ENCODE measurements at places on chromosomes 7 and 10.

GRCh38 chr7:55576753-55577152 lies 4.5 kb upstream of the VOPP1 start:
- DNase-seq = no peak

GRCh38 chr7:46672861-46673260 lies 751.8 kb upstream of the IGFBP3 start:
- DNase-seq = no peak

- no peak for DNase-seq
Measured at GRCh38 chr7:137772748-137773147, 74.0 kb downstream of the DGKI start.

GRCh38 chr7:135558337-135558767 lies 635 bp downstream of the NUP205 start:
- DNase-seq = peak; percentile 7

DNA sequence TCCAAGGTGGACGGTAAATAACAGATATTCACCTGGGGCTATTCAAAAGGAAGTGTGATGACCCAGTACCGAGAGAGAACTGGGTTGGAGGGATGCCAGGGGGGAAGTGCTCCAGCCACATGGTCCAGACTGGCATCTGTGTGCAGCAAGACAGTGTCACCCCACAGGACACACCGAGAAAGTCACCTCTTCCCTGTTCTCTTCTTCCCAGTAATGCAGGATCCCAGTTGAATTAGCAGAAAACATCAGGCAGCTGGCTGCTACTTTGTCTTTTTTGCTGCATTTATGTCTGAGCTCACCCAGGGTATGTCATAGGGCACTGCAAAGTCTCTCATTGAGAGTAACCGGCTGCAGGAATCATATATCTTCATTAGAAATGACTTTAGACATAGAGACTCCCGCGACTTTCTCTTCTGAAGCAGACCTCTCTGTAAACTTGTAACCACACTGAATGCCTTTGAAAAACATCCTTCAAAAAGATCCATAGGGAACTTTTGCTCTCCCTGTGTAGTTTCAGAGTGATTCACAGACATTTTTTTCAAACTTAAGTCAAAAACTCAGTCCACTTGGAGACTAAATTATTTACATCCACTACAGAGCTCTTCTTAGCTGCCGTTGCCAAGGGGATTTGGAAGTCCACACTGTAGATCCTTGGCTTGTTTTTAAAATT lies 609.0 kb upstream of the DPP6 start:
- DNase-seq = no peak

DNA sequence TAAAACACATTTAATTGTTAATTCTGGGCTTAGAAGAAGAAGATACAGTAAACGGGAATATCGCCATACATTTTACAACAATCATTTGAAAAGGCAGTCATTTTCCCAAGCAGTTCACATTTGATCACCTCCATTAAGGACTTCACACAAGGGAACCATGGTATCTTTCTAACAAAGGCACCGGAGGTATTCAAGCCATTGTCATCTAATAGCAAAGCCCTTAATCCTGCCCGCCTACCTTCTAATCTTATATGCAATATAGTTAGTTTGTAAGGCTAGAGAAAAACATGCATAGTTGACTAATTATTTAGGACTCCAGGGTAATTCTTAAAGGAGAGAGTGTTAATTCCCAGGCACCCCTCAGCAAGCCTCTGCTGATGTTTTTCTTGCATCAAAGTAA lies 83.1 kb downstream of the MRPL32 start:
- DNase-seq = no peak

GRCh38 chr7:29434380-29434768 lies 129.3 kb upstream of the PRR15 start:
- no peak for DNase-seq

GRCh38 chr10:9437131-9437530 lies 1382.6 kb downstream of the GATA3 start:
- DNase-seq = no peak

DNA sequence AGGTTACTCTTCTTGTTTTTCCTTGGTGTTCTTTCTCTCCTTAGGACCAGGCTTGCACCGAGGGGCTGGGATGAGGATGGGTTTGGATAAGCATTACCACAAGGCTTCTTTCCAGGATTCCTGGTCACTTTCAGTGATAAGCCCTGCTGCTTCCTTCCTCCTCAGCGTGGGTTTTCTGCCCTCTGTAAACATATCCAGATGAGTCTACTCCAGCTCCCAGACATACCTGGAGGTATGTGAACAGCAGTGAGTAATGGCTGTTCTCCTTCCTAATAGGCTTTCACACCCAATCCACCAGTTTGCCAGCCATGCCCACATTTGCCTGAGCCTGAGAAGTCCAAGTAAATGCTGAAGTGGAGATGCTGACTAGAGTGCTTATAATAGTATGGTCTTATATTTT lies 229.8 kb upstream of the YAE1 start:
- DNase-seq = no peak

DNA sequence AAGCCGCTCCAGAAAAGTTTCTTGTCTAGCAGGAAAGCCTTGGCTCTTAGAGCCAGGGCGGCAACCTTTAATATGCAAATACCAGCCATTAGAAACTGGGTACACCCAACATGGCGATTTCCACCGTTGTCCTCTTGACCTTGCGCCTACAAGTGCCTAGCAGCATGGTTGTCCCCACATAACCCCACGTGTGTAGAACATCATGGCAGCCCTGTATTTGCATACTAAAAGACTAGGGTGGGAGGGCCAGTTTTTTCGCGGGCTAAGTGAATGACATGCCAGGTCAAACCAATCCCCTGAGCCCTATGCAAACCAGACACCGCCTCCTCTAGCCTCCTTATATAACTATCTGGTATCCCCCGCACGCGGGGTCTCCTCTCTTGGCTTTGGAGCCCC lies 58.4 kb upstream of the FZD8 start:
- DNase-seq = no peak

DNA sequence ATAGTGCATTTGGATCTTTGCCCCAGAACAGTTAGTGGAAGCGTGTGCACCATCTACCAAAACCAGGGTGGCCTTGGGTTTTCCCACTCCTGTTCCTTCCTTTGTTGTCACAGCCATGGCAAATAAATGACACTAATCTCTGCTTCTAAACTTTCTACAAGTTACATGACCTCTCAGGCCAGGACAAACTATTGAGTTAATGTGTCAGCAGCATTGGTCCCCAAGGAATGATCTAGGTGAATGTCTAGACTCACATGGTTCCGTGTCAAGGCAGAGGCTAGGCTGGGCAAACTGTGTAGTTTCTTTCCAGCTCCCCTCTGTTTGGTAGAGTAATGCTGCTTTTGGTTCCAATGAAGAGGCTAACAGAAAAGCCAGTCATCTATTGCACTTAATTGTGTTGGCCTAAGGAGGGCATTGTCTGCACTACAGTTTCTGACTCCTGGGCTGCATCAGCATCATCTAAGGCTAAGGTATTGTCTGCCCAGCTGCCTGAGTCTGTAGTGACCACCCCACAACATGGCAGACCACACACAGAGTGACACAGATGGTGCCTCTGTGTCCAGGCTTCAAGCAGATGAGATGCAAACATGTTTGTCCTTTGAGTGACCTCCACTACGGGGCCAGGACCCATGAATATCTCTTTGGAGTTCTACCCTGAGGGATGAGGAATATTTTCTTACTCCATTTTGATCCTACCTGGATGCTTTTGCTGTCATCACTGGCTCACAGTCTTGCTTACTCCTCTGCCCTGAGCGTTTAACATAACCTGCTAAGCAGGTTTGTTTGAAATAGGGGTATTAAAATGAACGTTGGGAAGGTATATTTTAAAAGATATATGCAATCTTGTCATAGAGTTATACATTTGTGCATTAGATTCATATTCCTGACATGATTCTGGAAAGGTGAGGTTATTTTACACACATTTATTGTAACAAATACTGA lies 1.7 kb downstream of the CYP3A4 start:
- no peak for DNase-seq

GRCh38 chr7:131238347-131238931 lies 89.2 kb upstream of the MKLN1 start:
- no peak for DNase-seq

- DNase-seq = no peak
Measured at GRCh38 chr10:69268761-69269416, 9.4 kb upstream of the HK1 start.

DNA sequence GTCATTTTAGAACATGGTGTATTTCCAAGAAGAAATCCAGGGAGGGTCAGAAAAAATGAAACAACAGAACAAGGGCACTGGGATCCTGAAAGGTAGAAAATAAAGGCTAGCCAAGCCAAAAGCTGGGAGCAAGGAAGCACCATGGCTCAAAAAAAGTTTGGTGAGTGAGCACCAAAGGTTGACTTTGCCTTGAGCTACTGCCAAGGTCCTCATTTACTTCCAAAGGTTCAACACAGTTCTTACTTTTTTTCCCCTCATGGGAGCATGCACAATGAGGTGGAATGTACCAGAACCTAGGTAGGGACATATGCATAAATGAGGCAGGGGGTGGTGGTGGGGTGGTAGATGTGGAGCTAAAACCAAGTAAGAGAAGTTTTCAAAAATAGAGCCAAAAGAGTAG lies 182.8 kb downstream of the CPEB3 start:
- no peak for DNase-seq

DNA sequence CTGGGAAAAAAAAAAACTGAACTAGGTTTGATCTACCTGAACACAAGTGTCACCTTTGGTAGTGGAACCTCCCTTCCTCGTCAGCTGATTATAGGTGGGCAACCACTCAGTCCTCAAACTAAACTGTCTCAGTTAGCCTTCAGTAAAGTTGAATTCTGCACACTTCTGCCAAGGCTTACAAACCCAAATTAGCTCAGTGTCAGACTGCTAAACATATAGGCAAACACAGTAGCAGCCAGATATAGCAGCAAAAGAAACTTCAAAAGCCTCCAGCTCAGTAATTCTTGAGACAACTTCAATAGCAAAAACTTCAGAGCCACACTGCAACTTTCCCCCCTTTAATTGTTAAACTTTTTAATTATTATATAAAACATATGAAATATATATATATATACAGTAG lies 956.9 kb downstream of the XPNPEP1 start:
- DNase-seq = no peak

GRCh38 chr7:81158189-81158588 lies 239.3 kb upstream of the SEMA3C start:
- no peak for DNase-seq

DNA sequence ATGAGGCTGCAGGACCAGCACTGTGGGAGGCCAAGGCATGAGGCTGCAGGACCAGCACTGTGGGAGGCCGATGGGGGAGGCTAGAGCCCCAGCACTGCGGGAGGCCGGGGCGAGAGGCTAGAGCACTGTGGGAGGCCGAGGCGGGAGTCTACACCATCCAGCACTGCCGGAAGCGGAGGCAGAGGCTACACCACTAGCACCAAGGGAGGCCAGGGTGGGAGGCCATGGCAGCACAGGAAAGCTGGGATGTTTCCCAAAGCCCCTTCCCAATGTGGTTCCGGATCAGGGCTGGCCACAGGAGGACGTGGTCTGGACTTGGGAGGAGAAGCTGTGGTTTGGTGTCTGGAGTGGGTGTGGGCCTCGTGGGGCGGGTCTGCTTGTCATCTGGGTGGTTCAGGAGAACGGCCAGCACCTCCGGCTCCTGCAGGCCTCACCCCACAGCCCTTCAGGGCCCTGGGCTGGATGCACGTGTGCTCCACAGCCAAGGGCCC lies 43.6 kb downstream of the PDGFA start:
- DNase-seq = no peak

GRCh38 chr10:36766940-36767339 lies 358.5 kb upstream of the ANKRD30A start:
- DNase-seq = no peak

DNA sequence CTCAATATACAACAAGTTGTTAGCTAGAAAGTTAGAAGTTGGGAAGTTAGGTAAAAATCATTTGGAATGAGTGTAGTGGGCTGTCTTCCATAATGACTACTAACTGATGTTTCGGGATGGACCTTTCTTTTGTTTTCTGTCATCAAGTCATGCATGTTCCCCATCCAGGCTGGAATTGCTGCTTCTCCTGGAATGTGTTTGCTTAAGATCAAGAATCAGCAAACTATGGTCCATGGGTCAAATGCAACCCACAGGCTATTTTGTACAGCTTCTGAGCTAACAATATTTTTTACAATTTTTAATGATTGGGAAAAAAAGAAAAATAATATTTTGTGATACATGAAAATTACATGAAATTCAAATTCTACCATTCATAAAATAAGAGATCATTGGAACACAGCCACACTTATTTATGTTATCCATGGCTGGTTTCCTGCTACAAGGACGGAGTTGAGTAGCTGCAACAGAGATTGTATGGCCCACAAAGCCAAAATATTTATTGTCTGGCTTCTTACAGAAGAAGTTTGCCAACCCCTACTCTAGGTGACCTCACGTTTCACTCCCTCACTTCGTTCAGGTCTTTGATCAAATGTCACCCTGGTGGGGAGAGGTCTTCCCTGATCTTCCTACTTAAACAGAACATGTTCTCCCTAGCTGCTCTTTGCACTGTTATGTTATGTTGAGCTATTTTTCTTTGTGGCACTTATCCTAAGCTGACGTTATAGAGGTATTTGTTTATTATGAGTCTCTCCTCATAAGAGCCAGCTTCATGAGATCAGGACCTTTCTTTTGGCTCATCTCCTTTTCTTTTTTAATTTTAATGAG lies 127.1 kb downstream of the RALA start:
- DNase-seq = no peak

DNA sequence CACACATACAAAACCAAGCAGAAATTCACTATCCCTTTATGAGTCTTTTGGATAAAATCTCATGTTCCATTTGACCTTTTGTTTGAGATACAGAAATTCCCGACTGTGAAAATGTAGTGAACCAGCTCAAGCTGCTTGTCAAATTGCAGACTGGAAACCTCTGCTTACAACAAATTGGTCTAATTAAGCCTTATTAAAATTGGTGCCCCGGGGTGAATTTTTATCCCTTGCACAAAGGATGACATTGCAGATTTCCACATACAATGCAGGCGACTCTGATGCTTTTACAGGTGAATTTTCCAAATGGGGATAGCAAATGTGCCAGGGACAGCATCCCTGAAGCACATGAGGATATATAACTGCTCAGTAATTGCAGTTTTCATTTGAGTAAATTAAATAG lies 257.3 kb downstream of the BMPER start:
- DNase-seq = no peak

Measured in smooth muscle cell of the brain vasculature (primary cell).